ENCODE measurements at places on chromosomes 7 and 10.

- no peak for DNase-seq
Observed at GRCh38 chr7:55533729-55534080, 38.6 kb downstream of the VOPP1 start.

- no peak for DNase-seq
Observed at GRCh38 chr10:75492173-75492925, 60.9 kb downstream of the LRMDA start.

- DNase-seq: no peak
Observed at GRCh38 chr10:89163265-89163995, 43.7 kb downstream of the CH25H start.

- no peak for DNase-seq
Observed at GRCh38 chr7:93218997-93219827, 7.1 kb downstream of the HEPACAM2 start.

GRCh38 chr10:6665847-6666246 lies 85.8 kb upstream of the PRKCQ start:
- no peak for DNase-seq

DNA sequence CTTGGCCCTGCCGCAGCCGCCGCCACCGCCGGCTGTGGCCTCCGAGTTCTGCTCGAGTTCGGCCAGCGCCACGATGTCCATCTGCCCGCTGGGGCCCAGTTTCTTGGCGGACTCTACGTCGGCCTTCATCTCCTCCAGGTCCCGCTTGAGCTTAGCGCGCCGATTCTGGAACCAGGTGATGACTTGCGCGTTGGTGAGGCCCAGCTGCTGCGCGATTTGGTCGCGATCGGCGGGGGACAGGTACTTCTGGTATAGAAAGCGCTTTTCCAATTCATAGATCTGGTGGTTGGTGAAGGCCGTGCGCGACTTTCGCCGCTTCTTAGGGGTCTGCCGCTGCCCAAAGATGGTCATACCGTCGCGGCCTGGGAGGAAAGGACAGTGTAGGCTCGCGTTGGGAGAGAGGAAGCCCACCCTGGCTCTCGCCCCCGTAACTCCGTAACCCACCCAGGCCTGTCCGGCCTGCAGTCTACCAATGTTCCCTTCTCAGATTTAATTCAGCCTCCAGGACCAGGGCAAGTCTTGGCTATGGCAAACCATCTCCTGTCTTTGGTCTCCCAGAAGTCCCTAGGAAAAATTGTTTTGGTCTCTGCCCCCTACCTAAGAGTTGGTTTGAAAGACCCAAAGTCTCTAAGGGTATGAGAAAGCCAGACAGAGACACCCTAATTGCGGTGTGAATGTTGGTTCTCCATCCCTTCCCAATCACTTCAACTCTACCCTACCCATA lies 1.7 kb downstream of the LBX1 start:
- DNase-seq: no peak

DNA sequence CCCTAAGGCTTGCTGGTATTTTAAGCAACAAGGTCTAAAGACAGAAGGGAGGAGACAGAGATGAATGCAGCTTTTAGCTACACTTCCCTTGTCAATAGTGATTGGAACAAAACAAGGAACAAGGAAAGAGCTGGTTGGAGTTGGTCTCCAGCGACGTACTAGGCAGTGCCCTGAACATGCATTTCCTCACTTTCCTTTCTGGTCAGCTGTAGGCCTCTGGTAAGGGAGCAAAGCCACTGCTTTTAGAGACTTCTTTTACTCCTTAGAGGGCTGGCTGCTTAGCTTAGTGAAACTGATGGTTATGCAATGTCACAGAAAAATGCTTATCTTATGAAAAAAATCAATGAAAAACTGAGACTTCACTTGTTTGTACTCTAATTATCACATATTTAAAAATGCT lies 75.5 kb upstream of the TRIL start:
- DNase-seq: no peak

DNA sequence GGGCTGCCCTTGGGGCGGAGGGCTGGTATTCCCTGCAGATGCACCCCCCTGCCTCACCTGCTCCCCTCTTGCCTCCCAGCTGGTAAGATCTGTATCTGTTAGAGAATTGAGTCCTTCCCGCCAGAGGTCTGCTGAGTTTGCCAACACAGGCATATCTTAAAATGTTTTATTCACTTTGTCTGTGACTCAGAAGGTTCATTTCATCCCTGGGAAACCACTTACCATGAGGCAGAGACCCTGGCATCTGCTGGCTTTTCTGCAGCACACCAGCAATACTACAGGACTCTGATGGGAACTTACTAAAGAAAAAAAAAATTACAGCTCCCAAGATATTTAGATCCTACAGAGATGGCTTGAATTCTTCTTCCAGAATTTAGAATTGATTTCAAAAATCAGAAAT lies 131.3 kb downstream of the PLPP4 start:
- no peak for DNase-seq

DNA sequence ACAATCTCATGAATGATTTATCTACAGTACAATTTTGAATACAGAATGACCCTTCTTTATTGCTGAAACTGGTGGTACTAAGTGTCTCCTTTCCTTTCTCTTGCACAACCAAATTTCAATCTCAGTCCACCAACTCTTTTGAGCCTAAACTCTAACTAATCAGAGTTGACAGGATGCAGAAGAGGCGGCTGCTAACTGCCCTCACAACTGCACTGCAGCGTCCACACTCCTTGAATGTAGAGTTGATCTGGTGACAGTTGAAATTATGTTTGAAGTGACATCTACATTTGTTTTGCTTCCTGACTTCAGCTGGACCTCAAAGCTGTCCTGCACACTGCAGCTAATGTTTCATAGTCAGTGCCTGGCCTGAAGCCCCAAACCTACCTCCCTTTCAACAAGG lies 139.6 kb downstream of the ZMYND11 start:
- DNase-seq: no peak

DNA sequence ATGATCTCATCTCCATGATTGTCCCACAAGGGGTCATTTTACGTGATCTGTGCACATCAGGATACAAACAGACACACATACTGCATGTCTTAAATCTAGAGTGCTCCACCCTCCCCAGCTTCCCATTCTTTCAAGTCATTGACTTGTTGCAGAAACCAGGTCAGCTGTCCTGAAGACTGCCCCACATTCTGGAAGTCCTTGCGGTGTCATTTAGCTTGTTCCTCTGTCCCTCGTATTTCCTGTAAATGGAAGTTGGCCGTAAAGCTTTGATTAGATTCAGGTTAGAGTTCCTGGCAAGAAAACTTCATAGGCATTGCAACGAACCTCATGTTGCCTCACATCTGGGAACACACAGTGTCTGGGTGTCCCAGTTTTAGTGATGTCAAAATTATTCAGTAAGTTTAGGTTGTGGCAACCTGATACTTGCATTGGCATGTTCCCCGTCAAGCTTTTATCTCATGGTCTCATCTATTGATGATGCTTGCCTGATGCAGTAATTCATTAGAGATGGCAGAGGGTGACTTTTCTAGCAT lies 417.4 kb upstream of the GALNT17 start:
- no peak for DNase-seq

DNA sequence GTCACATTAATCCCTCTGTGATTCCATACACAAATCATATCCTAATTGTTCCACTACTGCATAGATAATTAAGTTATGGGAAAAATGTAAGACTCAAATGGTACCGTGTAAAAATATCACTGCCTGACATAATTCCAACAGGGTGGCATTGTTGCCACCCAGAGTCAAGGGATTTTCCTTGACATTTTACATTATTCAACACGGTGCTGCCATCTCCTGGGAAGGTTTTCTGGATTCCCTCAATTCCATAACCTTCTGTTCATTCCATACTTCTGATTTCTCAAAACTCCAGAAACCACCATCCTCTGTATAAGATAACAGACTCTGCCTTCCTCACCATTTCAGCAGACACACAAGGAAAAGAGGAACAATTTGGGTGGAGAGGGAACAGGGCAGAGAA lies 495.9 kb downstream of the XPNPEP1 start:
- no peak for DNase-seq

DNA sequence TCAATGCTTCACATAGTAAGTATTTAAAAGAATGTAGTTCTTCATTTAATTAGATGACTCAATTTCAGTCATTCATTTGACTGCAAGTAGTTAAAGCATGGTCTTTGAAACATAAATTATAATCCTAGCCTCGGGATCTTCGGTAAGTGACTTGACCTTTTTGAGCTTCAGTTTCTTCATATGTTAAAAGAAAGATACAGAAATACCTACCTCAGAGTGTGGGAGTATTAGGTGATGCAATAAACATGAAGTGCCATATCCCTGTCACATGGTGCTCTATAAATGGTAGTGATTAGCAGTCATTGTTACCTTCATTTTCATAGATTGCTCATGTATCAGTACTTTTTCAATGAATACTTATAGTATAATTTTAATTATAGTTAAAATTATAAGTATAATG lies 31.2 kb upstream of the UMAD1 start:
- DNase-seq: no peak
